ENCODE measurements at places on chromosomes 7 and 10.

DNA sequence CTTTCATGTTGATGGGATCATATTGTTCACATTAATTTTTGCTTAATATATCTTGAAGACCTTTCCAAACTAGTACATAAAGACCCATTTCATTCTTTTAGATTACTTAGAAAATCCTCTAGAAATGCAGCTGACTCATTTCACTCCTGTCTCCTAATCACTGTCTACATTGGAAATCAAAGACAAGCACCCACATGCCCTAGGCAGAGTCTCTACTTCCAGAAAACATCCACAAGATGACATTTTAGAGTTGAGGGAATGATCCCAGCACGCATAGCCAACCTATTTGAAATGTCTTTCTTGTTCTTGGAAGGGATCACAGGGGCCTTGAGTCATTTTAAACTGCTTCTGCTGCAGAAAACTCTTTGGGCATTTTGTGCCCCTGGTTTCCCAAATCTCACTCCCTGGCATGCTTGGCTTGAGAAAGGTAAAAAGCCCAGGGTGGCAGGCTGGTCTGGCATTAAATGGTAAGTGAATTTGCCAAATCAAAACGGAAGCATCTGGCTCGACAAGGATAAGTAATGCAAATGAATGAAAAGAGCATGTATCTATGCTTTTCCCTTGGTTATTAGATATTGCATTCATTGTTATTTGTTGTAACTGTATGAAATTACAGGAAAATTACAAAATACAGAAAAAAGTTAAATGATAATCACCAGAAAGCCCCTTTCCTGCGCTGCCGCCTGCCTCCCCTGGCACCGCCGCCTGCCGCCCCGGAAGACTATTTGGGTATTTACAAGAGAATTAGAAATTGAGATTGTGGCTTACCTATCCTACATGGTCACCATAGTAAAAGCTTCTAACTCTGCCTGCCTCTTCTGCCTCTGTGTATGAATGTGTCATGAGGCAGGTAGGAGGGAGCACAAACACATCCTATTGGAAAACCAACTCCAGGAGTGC, 225.3 kb downstream of the PTEN start:
- no peak for DNase-seq

- DNase-seq = peak; percentile 0
These were observed 33.5 kb downstream of the CAMK2B start for GRCh38 chr7:44291733-44292419.

DNA sequence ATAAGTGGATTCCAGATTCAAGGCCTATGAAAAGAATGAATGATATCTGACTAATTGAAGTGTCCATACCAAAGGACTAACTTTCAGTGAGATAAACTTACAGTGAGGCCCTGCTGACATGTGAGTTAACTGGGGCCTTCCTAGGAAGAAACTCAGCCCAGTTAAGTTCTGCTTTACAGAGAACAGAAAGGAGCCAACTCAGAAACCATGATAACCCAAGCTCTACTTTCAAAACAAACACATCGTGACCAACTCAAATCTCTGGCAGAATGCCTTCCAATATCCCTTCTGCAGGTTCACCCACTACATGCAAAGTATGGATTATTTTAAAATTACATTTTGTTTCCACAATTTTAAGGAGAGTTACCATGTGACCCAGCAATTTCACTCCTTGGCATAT, 75.8 kb upstream of the MRLN start:
- DNase-seq = no peak

- no peak for DNase-seq
These were observed 591.6 kb downstream of the SDK1 start for GRCh38 chr7:3892686-3893085.

DNA sequence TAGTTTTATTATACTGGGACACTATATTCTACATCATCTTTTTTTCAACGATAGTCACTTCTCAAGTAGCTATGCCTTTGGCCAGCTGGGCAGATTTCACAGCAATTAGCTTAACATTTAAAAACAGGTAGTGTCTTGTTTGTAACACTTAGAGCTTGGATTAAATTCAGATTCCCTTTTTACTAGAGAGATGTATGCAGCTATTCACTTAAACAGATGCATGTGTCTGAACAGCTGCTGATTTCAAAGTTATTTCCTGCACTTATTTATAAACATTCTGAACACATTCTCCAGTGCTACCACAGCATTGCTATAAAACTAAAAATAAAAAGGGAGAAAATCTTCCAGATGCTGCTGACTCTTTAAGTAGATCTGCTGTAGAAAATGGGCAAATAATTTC, 637.2 kb downstream of the POM121L12 start:
- no peak for DNase-seq

DNA sequence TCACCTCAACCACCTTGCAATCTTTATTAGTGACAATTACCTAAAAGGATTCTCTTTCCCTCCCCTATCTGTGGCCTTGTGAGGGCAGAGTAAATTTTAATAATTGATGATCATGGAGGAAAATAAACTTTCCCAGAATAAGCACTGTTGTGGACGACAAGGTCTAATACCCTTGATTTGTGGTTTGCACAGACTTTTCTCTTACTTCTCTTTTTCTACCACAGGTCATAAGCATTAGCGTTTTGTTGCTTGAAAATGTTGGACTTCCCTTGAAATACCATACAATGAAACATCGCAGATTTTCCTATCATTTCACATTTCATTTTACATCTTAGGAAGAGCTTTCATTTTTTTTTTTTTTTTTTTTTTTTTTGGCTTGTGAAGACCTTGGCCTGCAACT, 188.1 kb upstream of the TMEM72 start:
- no peak for DNase-seq

DNA sequence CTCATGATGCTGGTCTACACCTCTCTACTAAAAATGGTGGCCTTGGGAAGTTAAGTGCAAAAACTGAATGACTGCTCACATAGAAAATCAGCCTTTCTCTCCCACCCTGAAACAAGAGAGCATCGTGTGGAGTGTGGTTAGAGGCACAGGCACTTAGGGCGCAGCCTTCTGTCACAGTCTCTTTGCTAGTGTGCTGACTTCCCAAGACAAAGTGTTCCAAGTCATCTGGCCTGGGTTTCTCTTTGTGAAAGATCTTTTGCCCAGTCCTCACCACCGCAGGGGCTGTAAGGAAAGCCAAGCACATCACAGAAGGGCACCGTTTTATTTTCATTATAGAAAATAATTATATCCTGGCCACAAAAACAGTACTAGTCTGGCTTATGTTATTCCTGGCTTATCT, 12.5 kb downstream of the STN1 start:
- DNase-seq = no peak

DNA sequence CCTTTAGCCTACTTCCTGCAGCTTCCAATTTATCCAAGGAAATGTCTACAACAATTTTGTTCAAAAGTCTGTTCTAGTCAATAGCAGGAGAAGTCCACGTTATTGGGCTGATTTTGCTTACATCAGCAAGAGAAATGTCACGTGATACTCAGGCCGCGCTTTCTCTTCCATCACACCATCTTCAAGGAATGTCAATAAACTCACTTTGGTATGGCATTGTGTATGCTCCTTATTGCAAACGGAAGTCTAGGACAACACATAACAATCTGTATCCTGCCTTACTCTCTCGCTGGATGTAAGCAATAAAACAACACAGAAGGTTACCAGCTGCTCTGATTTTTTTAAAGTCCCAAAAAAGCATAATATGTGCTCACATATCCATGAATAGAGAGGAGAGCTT, 17.1 kb upstream of the STK17A start:
- DNase-seq = no peak

GRCh38 chr10:33212061-33212748, 122.3 kb downstream of the NRP1 start:
- no peak for DNase-seq

GRCh38 chr10:111076682-111077478, at the start of gene ADRA2A:
Gene ADRA2A, plus strand, starts transcription at chr10:111077029. Its CDS starts 968 bp downstream, at chr10:111077997.
- peak; percentile 65 for DNase-seq

GRCh38 chr7:27423290-27423689, 180.7 kb downstream of the EVX1 start:
- no peak for DNase-seq

DNA sequence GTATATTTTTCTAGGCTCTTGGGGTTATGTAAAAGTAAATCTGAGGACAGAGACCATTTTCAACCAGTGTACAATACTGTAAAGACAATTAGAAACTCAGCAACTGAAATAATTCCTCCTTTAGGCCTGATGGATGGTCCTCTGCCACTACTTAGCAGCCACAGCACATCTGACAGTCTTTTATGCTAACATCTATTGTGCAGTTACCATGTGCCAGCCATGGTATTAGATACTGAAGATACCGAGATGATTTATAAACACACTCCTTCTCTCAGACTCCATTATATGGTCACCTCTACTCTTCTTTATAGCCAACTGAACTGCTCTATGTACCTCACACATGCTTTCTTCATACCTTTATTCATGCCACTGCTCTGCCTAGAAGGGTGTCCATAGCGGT, 61.2 kb upstream of the CCNJ start:
- DNase-seq = no peak

DNA sequence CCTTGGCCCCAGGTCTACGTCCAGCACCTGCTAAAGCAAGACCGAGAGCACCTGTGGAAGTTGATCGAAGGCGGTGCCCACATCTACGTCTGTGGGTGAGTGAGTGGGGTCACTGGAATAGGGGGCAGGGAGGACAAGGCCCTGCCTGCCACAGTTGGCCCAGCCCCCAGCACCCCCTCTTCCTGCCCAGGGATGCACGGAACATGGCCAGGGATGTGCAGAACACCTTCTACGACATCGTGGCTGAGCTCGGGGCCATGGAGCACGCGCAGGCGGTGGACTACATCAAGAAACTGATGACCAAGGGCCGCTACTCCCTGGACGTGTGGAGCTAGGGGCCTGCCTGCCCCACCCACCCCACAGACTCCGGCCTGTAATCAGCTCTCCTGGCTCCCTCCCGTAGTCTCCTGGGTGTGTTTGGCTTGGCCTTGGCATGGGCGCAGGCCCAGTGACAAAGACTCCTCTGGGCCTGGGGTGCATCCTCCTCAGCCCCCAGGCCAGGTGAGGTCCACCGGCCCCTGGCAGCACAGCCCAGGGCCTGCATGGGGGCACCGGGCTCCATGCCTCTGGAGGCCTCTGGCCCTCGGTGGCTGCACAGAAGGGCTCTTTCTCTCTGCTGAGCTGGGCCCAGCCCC, 8.1 kb downstream of the TMEM120A start:
- DNase-seq = no peak

- DNase-seq = peak; percentile 50
These were observed 252.2 kb upstream of the YAE1 start for GRCh38 chr7:39313974-39314373.

DNA sequence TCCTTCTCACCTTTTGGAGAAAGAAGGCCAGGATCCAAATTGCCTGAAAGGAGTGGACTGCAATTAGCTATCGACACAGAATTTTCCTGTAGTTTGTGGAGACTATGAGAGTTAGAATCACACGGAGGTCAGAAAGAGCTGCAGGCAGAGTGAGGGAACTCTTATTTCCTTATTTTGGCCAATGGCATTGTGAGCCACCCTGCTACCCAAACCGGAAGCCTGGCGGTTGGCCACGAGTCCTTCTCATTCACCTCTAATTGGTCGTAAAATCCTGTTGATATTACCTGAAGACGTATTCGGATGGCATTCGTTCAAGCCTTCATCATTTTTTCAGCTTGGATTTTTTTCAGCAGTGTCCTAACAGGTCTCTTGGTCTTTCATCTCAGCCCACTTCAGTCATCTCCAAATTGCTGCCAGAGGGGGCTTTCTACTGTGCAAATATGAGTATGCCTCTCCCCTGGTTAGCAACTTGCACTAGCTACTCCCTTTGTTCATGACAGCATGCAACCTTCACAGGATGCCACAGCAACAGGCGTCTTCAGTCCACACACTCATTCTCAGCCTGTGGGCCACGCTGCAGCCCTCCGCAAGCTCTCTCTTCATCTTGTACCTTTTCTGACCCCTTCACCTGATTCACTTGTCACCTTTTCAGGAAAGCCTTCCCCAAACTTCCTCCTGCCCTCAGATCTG, 66.9 kb downstream of the GATA3 start:
- no peak for DNase-seq

GRCh38 chr10:59624136-59624535, 85.5 kb downstream of the SLC16A9 start:
- no peak for DNase-seq

DNA sequence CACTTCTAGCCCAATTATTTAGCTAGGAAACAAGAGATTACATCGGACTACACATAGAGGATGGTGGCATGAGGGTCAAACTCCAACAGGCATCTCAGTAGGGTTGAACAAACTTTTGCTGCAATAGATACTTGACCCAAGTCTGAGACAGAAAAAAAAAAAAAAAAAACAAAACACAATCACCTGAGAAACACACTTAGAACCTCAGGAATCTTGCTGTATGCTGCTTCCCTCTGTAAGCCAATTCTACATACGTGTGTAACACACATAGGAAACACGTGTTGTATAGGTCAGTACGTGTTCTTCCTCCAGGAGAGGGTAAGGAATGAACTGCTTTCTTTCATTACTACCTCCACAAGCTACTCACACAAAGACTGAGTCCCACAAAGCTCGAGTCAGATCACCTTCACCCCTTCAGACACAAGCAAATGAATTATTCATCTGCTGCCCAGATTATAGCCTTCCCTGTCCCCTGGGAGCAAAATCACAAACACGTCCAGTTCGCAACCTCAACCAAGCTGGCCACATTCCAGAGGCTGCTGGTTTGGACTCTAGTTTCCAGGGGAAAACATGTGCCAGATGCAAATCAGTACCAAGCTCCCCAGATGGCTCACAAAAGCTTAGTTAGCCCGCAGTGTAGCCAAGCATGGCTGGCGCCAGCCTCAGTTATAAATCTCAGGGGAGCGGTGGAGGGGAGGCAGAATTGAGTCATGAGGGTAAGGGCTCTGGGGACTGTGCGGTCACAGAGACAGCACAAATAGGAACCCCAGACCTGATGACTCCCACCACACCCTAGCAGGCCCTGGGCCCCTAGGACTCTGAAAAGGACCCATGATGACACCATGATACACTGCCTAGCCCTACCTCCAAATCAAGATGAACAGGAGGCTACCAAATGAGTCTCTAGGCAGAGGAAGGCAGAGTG, 15.1 kb downstream of the PSAP start:
- DNase-seq = peak; percentile 66

DNA sequence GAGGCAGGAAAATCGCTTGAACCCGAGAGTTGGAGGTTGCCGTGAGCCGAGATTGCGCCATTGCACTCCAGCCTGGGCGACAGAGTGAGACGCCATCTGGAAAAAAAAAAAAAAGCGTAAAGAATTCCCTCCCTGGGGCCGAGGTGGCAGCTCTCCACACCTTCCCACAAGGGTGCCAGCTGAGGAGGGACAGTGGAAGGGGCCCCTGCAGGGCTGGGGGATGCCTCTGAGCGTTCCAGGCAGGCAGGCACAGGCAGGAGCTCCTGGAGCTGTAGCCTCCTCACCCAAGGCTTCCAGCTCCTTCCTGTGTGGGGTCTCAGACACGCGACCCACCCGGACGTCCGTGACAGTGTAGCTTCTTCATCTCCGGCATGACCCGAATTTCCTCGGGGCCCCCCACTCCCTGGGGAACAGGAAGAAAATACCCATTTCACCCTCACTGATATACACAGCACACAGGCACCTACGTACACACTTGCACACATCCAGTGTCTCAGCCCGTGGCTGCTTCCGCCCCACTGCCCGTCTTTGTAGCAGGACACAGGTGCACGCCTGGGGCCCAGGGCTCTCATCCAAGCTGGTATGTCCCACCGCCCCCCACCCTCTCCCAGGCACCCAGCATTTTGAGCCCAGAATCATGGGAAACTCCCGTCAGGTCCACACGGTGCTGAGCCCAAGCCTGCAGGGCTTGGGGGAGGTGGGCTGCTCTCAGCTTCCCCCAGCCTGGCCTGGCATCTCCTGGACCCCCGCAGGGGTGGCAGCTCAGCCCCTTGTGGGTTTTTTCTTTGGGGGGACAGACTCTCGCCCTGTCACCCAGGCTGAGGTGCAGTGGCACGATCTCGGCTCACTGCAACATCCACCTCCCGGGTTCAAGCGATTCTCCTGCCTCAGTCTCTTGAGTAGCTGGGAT, 25.7 kb downstream of the GRIFIN start:
- no peak for DNase-seq
